Astrocyte (in vitro differentiated cells and primary cell): ENCODE measurements at places on chromosomes 1 and 21. TPM values are rescaled to one million over a fixed set of nuclear protein-coding genes. Genes with fewer than 3 reads are reported as not detected.
A peak's percentile ranks its signal among the peaks of the same experiment; 100 is the strongest.

VSIG8 gene
- not detected in 2 replicates for total RNA-seq

- peak overlapping the region; percentile 32 for H3K4me3 ChIP-seq
- DNase-seq: no peak
- H3K27me3 ChIP-seq: peaks cover 15% of the 10 kb centered on the region
- H3K36me3 ChIP-seq: no peaks in the 10 kb centered on the region
These were observed 676 bp upstream of the PADI2 start for GRCh38 chr1:17119773-17120480.

FNDC5 gene
- 0.39 and 0.96 TPM in 2 replicates for total RNA-seq

DNA sequence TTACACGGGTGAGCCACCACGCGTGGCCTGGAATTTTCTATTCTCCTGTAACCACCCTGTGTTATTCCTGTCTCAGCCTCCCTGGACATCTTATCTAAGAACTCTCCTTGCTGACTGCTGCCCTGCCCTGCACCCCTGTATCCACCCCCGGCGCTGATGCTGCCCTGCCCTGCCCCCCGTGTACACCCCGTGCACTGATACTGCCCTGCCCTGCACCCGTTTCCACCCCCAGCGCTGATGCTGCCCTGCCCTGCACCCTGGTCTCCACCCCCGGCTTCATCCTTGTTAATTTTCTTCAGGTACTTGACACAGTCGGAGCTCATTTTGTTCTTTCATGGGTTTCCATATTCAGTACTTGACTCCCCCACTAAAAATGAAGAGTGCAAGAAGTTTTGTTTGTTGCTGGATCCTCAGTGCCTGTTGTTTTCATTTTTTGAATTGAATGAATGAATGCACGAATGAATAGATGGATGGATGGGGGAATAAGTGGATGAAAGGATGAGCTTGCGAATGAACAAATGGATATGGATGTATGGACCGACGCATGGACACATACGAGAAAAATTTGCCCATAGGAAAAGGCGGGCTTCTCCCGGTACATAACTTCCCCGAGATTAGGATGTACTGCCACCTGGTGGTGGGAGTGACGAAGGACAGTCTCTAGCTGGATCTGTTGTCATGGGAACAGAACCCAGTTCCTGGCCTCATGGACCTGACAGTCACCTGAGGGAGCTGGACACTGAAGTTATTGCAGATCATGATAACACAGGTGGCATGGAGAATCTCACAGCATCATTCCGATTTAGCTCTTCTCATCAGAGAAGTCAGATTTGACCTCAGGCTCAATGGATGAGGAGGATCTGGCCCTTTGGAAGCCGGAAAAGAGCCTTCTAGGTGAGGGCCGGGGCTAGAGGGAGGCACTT is 14.9 kb downstream of the AADACL4 start:
- H3K36me3 ChIP-seq: no peaks in the 10 kb centered on the region
- H3K4me1 ChIP-seq: no peaks in the 10 kb centered on the region
- H3K27ac ChIP-seq: no peak overlapping the region
- no peaks in the 10 kb centered on the region for H3K27me3 ChIP-seq

VANGL1 gene
- total RNA-seq: 12.9 and 13.8 TPM in 2 replicates

- H3K27ac ChIP-seq: no peak overlapping the region
- H3K36me3 ChIP-seq: peaks cover 5% of the 10 kb centered on the region
- no peak overlapping the region for H3K4me3 ChIP-seq
- H3K27me3 ChIP-seq: no peaks in the 10 kb centered on the region
- DNase-seq: no peak
- peaks cover 20% of the 10 kb centered on the region for H3K4me1 ChIP-seq
These were observed 9.4 kb downstream of the SELENON start for GRCh38 chr1:25809283-25809926.

DNA sequence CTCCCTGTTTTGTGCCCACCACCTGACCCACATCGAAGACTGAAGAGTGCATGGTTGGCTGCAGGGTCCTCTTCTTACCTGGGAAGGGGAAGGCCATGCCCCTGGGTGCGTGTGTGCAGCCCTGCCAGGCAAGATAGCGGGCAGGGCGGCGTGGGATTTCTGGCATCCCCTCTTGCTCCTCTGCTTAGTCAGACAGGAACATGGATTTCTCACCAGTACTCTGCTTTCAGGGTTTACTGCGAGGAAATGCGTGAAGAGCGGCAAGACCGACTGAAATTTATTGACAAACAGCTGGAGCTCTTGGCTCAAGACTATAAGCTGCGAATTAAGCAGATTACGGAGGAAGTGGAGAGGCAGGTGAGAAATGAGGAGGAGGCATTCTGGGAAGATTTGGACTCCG is 15.5 kb upstream of the MIIP start:
- no peak overlapping the region for H3K27ac ChIP-seq
- H3K4me1 ChIP-seq: peaks cover 10% of the 10 kb centered on the region
- no peaks in the 10 kb centered on the region for H3K27me3 ChIP-seq
- DNase-seq: no peak
- no peak overlapping the region for H3K4me3 ChIP-seq
- peaks cover 50% of the 10 kb centered on the region for H3K36me3 ChIP-seq

KRTAP13-2 gene
- total RNA-seq: not detected in 2 replicates

DNA sequence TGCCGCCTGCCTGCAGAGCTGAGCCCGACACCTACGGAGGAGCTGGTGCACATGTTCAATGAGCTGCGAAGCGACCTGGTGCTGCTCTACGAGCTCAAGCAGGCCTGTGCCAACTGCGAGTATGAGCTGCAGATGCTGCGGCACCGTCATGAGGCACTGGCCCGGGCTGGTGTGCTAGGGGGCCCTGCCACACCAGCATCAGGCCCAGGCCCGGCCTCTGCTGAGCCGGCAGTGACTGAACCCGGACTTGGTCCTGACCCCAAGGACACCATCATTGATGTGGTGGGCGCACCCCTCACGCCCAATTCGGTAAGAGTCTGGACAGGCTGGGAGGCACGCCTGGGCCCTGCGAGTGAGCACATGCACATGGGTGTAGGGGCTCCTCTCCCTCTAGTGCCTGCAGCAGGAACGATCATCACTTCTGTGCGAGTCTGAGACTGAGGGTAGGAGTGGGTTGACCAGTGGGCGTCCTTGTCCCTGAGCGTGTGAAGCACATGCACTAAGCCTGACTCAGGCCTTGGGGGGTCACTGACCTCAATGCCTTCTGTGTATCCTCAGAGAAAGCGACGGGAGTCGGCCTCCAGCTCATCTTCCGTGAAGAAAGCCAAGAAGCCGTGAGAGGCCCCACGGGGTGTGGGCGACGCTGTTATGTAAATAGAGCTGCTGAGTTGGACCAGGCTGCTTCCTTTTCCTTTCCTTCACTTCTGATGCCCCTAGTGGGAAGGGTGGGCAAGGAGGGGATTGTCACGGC is 6.9 kb downstream of the DMAP1 start:
- H3K36me3 ChIP-seq: peaks cover 14% of the 10 kb centered on the region
- H3K4me3 ChIP-seq: no peak overlapping the region
- no peaks in the 10 kb centered on the region for H3K27me3 ChIP-seq

AADACL4 gene
- not detected in 2 replicates for total RNA-seq

OR13G1 gene
- total RNA-seq: not detected in 2 replicates

KLF17 gene
- 0.09 TPM in 1 of 2 replicates, not detected in the other for total RNA-seq

ARHGEF16 gene
- 3.7 and 4.1 TPM in 2 replicates for total RNA-seq

CHIT1 gene
- not detected in 2 replicates for total RNA-seq

- no peak for DNase-seq
- H3K27me3 ChIP-seq: no peaks in the 10 kb centered on the region
- H3K4me3 ChIP-seq: no peak overlapping the region
- no peak overlapping the region for H3K27ac ChIP-seq
- H3K4me1 ChIP-seq: no peaks in the 10 kb centered on the region
These were observed 222.9 kb upstream of the RAB4A start for GRCh38 chr1:229047840-229048620.

DNA sequence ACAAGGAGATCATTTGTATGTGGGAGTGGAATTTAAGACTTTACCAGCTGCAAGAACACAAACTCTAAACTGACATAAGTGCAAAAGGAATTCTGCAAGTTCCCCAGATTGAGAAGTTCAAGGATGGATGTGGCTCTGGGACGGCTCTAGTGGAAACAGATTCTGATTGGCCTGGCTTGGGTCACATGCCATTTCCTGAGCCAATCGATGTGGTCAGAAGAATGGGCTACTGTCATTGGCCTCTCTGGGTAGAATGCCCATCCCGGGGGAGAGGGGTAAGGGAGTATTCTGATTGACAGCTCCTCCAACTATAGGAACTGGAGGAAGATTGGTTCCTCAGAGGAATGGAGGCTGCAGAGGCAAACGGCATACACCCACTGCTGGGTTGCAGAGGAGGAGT is 6.0 kb upstream of the IFNLR1 start:
- H3K4me1 ChIP-seq: no peaks in the 10 kb centered on the region

DNA sequence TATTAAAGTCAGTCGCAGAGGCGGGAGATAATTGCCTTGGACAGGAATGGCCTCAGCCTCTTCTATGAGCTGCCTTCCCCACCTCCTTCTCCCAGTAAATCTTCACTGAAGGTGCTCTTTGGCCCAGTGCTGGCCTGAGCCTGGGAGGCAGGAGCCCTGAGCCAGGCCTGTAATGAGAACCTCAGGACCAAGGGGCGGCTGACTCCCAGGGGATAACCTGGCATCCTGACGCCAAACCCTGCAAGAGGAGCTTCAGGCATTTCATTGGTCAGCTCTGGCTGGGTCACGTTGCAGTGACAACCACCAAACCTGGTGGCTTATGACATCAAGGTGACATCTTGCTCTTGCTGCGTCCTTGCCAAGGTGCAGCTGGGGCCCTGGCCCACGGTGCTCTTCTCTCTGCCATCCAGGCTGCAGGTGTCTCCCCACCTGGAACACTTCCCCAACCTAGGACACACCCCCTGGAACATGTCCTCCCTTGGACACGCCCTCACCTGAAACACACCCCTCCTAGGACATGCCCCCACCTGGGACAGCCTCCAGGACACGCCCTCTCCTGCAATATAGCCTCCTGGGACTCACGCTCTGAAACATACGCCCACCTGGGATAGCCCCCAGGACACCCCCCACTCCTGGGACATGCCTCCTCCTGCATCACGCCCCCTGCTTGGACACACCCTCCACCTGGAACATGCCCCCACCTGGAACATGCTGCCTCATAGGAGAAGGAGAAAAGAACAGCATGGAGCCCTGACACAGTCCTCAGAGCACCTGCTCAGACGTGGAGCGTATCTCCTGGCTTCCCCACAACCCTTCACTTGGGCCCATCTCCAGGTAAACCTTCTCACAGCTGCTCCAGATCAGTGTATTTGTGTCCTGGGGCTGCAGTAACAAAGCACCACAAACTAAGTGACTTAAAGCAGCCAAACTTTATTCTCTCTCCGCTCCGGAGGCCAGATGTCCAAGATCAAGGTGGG is 333.6 kb downstream of the NPHP4 start:
- no peak overlapping the region for H3K27ac ChIP-seq
- H3K4me1 ChIP-seq: no peaks in the 10 kb centered on the region
- H3K4me3 ChIP-seq: no peak overlapping the region
- no peaks in the 10 kb centered on the region for H3K36me3 ChIP-seq
- no peaks in the 10 kb centered on the region for H3K27me3 ChIP-seq

DNA sequence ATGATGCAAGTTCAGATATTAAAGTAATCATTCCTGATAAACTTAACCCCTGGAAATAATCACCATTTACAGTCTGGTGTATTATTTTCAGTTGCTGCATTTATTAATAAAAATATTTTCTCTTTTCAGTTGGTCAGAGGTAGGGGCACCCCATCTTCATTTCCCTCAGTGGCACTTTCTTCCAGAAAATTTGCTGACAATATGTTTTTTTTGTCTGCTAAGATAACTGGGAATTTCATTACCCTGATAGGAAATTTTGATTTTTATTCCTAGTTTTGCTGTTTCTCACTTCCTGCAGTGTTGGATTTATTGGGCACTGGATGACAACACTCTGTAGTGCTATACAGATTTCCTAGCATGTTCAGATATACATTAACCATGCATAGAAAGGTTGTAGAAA is 33.1 kb upstream of the APOBEC4 start:
- H3K36me3 ChIP-seq: no peaks in the 10 kb centered on the region
- no peak overlapping the region for H3K4me3 ChIP-seq
- no peaks in the 10 kb centered on the region for H3K4me1 ChIP-seq
- no peaks in the 10 kb centered on the region for H3K27me3 ChIP-seq

PRKAA2 gene
- total RNA-seq: 1.6 and 2.4 TPM in 2 replicates

GRCh38 chr1:35030756-35031446 is 844 bp downstream of the ZMYM6 start:
- H3K4me3 ChIP-seq: peak overlapping the region; percentile 89
- H3K4me1 ChIP-seq: peaks cover 13% of the 10 kb centered on the region
- peak; percentile 40 for DNase-seq
- peak overlapping the region; percentile 95 for H3K27ac ChIP-seq
- H3K36me3 ChIP-seq: peaks cover 2% of the 10 kb centered on the region

KLHL12 gene
- total RNA-seq: 23.9 and 24.9 TPM in 2 replicates

- peak; percentile 67 for DNase-seq
- H3K27me3 ChIP-seq: no peaks in the 10 kb centered on the region
- peaks cover 12% of the 10 kb centered on the region for H3K4me1 ChIP-seq
- peak overlapping the region; percentile 6 for H3K27ac ChIP-seq
- no peak overlapping the region for H3K4me3 ChIP-seq
These were observed 36.5 kb downstream of the GIPC2 start for GRCh38 chr1:78081980-78082860.

GRCh38 chr1:156794506-156795373 is 21.9 kb downstream of the SH2D2A start:
- H3K4me1 ChIP-seq: peaks cover 12% of the 10 kb centered on the region
- peaks cover 51% of the 10 kb centered on the region for H3K36me3 ChIP-seq
- H3K4me3 ChIP-seq: no peak overlapping the region

DNA sequence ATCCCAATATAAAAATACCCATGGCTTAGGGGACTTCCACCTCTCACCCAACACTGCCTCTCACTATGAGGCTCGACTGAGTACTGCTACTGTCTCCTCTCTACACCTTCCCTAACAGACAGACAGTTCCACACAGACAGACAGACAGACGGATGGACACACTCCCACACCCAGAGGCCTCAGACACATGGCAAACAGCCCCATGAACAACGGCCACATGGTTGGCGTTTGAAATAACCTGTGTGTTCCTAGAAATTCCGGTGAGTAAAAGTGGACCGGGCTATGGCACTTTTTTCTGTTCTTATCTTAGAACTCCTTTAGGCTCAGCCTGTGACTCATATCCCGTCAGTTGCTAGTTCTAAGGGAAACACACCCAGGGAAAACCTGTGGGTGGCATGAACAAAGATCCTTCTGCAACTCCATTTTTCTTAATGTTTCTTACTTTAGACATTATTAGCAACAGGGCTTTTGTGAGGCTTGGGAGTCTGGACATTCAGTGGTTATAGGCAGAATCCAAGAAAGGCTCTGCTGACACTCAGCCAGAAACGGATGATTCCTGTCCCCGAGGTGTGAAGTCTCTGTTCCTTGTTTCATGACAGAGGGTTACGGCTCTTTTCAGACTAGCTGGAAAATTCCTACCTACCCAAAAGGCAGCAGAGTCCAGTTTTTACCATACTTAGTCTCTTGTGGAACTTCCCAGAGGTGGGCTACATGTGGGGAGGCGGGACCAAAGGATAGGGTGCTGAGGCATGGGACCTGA is 90.5 kb upstream of the TLR5 start:
- H3K27ac ChIP-seq: peak overlapping the region; percentile 80
- no peaks in the 10 kb centered on the region for H3K36me3 ChIP-seq
- peaks cover 53% of the 10 kb centered on the region for H3K4me1 ChIP-seq

GRCh38 chr1:200364831-200365230 is 45.0 kb downstream of the ZNF281 start:
- DNase-seq: peak; percentile 68
- H3K27me3 ChIP-seq: no peaks in the 10 kb centered on the region
- H3K4me3 ChIP-seq: no peak overlapping the region
- peaks cover 3% of the 10 kb centered on the region for H3K36me3 ChIP-seq
- H3K4me1 ChIP-seq: peaks cover 39% of the 10 kb centered on the region

CACNA1S gene
- total RNA-seq: not detected in 2 replicates

TTC34 gene
- 0.31 and 0.39 TPM in 2 replicates for total RNA-seq
